Kidney epithelial cell (primary cell): ENCODE measurements at places on chromosomes 3 and 15.

- DNase-seq: no peak
Measured at GRCh38 chr3:134375582-134376384, 1.5 kb upstream of the AMOTL2 start.

DNA sequence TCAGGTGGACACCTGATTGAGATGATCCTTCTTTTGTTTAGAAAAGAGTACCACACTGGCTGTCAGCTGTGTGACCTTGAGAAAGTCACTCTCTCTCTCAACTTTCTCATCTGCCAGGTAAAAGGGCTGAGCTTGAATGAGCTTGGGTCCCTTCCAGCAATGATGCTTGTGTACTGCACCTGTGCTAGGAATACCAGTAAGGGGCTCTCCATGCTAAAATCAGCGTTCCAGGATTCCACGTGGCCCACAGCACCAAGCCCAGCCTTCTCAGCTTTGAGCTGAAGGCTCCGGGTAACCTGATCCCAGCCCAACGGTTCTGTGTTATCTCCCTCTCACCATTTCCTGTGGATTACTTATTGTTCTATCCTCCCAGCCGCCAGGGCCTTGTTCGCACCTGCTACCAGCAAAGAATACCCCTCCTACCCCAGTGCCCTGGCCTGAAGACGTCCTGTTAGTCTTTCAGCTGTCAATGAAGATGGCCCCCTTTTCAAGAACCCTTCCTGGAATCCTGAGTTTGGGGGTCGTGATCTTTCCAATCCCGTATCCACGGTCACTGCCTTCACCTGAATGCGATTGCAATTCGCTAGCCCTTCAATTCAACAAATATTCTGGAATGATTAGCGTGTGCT is 54.2 kb upstream of the CGNL1 start:
- no peak for DNase-seq

DNA sequence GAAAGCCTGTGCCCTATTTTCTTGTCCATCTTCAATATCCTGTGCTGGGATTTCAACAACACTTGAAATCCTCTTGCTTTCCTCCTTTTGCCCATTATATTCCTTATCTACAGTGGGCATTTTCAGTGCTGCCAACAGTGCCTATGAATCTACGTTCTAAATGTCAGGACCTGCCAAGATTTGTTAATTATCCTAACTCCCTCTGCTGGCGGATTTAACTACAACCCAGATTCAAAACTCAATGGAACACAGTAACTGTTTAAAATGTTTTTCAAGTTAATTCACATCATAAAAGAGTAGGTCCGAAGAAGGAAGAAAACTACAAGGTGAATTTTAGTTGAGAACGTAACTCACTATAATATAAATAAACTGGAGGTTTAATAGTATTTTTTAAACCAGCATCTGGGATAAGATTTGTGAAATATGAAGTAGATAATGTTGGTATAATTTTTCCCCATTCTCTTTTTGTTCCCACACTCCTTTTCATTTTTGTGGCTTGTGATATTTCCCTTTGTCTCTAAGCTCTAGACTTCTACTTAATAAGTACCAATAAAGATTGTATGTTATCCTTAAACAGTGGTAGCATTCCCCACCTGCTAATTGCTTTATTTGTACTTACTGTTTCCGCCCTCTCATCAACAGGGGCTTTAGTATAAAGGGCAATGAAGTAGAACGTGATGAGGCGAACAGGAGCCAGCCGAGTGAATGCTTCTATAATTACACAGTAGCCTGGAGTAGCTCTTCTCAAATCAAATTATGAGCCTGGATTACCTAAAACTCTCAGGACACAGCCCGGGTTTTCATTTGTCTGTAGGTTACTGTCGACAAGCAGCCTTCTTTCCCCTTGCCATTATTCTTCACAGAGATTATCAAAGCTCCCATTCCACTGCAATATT is 302.5 kb upstream of the ATP11B start:
- DNase-seq: no peak

GRCh38 chr15:45116006-45116481 is 1.9 kb downstream of the DUOXA2 start:
- no peak for DNase-seq

DNA sequence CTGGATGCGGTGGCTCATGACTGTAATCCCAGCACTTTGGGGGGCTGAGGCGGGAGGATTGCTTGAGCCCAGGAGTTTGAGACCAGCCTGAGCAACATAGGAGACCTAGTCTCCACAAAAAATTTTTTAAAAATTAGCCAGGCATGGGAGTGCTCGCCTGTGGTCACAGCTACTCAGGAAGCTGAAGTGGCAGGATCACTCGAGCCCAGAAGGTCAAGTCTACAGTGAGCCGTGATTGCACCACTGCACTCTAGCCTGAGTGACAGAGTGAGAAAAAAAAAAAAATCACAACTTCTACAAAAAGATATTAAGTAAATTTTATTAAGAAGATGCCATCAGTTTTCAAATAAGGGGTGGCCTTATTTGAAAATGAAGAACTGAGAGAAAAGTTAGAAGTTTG is 11.9 kb upstream of the PLA2G4D start:
- DNase-seq: no peak
